Cerebellar cortex (tissue), 1 donor: ENCODE measurements at places on chromosomes 5 and 9.
A peak's percentile ranks its signal among the peaks of the same experiment; 100 is the strongest.

DNA sequence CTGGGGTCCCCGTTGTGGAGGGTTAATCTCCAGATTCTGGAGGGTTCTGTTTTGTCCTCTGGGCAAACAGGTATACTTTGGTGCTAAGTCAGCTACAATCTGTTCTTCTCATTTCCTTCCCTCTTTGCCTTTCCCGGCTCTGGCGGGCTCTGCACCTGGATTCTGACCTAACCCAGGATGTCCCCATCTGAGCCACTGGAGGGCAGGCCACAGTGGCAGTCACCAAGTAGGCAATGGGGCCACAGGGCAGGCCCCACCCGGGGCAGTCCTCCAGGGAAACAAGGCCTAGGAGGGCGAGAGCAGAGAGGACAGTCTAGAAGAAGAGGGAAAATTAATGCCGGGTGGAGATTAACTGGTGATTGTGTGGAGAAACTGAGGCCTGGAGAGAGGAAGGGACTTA, 40.4 kb upstream of the HRH2 start:
- no peak for DNase-seq

DNA sequence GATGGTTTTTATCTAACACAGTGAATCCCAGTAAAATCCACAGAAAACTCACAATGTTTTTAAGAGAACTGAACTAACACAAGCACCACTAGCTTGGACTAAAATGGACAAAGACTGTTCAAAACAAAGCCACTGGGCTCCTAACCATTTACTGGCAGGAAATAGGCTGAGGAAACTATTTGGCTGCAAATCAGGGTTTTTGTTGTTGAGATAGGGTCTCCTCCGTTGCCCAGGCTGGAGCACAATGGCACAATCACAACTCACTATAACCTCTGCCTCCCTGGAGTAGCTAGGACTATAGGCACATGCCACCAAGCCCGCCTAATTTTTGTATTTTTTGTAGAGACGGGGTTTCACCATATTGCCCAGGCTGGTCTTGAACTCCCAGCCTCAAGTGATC, 99.7 kb downstream of the THBS4 start:
- DNase-seq = no peak

DNA sequence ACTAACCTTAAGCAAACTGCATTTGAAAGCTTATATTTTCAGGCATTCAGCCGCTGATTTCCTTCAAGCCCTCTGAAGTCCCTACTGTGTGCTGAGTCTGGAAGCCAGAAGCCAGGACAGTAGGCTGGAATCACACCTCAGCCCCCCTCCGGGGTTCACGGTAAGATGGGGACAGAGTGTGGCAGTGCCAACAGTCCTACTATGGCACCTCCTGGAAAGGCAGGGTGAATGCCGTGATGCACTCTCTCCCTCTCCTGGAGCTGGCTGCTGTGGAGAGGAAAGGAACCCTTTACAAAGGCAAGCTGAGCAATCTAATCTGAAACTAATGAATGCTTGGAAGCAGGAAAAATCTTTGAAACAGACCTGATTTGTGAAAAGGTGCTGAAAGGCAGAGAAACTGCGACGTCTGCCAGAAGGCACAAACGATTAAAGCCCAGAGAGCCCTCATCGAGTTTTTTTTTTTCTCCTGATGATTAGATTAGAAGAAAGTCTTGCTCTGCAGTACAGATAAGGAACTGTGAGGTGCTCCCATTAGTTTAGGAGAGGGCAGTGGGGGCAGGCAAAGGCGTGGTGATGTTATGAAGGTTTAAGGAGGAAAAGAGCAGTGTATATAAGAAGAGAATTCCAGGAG, 21.0 kb downstream of the ANKH start:
- no peak for DNase-seq

DNA sequence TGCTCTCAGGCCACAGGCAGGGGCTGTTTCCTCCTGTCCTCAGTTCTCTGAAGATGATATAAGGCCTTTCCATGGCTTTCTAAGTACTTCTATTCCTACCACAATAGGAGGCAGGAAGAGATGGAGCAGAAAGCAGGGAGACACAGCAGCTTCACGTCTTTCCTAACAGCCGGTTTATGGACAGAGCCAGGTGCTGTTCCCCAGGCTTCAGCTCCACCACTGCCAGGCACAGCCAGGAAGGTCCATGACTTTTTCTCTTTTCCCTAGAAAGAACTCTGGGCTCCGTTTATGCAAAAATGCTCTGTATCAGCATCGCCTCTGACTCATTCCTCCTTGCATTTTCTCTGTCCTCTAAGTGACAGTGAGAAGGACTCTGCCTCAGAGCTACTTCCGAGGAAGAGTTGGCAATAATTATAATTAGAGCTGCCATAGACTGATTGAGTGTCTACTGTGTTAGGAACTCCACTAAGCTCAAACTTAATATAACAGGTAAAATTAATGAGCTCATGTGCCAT, 478.5 kb downstream of the RASEF start:
- no peak for DNase-seq

GRCh38 chr5:27810458-27810857, 772.1 kb upstream of the CDH9 start:
- no peak for DNase-seq

- no peak for DNase-seq
Measured at GRCh38 chr5:38414348-38414747, 142.1 kb downstream of the LIFR start.

DNA sequence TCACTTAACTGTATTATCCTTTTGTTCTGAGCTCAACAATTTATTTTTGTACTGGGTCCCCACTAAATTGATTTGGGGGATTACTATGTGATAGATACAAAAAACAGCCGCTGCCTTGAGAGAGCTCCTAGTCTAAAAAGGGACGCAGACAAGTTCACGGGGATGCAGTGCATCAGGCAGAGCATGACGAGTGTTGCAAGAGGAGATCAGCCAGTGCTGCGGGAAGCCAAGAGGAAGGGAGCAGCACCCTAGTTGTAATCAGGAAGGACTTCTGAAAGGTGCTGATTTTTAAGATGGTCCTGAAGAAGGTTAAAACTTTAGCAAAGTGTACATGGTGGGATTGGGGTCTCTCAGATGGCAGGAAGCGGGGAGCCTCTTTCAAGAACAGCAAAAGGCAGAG, 15.8 kb downstream of the GALNT10 start:
- no peak for DNase-seq

GRCh38 chr9:94112716-94113465, 28.6 kb downstream of the PTPDC1 start:
- no peak for DNase-seq

- DNase-seq = peak; percentile 9
Measured at GRCh38 chr5:57653636-57654290, 171.2 kb upstream of the ACTBL2 start.

DNA sequence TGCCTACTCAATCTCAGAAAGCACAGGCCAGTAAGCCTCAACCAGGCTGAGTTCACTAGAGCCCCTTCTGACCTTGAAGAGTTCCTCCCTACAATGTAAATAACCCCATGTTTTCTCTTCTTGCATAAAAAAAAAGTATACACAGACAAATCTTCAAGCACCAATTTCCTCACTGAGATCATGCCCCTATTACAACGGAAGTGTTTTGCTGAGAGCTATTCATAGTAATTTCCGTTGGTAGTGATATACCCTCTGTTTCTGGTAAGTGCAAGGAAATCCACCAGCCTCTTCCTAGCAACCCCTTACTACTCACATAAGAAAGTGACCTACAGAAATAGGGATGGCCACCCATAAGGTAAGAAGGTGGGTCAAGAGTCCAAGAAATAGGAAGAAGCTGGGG, 76.4 kb upstream of the TARS1 start:
- no peak for DNase-seq

- DNase-seq = no peak
Measured at GRCh38 chr9:16417161-16417560, 453.3 kb downstream of the BNC2 start.

- no peak for DNase-seq
Measured at GRCh38 chr5:141547488-141547887, 58.6 kb downstream of the PCDHGC5 start.
